ENCODE measurements at places on chromosomes 5 and 9.

- DNase-seq = no peak
Observed at GRCh38 chr9:110521206-110521605, 58.3 kb downstream of the SVEP1 start.

DNA sequence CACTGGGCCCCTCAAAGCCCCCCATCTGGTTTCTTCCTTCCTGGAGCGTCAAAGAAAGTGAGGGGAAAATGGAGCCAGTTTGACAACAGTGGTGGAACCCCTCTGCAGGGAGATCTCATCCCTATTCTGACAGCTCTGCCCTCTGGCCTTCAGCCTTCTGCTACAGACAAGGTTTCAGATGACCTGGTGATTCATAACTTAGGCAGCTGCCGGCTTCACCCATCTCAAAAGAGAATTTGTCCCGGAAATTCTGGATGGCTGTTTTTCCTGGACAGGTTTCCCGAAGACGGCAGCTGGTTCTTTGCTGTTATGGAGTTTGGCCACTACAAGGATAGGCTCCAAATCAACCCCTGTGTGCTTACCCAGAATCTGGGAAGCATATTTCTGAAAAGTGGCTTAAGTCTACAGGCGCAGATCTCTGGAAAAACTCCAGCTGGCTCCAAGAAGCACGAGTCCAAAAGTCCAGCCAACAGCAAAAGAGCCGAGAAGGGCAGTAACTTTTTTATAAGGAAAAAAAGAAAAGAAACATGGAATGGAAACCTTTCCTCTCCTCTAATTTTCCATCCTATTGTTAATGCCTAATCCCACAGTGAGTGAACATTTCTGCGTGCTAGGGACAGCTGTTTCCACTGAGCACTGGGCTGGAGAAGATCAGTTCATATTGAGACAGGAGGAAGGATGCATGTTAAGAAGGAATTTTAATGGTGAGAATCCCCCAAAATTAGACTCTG lies 54.5 kb downstream of the ZNF366 start:
- peak; percentile 79 for DNase-seq

- no peak for DNase-seq
Observed at GRCh38 chr9:13361076-13361475, 81.6 kb upstream of the MPDZ start.

DNA sequence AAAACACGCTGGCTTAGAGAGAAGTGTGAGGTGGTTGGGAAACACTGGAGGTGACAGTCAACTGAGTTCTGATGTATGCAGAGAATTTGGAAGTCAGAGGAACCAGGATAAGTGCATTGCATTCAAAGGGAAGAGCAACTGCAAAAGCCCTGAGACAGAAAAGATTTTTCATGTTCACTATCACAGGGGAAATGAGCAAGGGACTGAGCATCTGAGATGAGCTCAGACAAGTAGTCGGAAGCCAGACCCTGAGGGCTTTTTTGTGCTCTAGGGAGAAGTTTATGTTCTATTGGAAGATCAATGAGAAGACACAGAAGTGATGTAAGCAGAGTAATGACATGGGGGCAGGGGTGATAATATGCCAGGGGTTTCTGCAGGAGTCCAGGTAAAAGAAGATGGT lies 97.5 kb downstream of the HTR4 start:
- no peak for DNase-seq
